ENCODE measurements at places on chromosomes 6 and 20.

GRCh38 chr6:82022614-82023129 is 224.9 kb downstream of the IBTK start:
- no peak for DNase-seq

DNA sequence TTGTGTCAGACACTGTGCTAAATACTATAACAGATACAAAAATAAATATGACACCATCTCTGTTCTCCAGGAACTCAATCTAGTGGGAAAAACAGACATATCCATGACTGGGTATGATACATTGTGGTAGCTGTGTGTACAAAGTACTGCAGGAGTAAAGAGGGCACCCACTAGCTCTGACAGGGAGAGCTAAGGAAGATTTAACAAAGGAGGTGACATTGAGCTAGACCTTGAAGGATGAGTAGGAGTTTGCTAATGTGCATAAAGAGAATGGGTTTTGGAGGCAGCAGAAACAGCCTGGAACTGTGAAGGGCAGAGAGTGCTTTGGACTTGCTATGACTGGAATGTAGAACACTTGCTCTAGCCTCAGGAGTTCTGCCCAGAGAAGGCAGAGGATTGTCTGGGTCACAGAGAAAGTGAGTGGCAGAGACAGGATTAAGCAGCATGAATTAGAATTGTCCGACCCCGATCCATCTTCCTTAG is 14.4 kb downstream of the MMP24 start:
- no peak for DNase-seq

DNA sequence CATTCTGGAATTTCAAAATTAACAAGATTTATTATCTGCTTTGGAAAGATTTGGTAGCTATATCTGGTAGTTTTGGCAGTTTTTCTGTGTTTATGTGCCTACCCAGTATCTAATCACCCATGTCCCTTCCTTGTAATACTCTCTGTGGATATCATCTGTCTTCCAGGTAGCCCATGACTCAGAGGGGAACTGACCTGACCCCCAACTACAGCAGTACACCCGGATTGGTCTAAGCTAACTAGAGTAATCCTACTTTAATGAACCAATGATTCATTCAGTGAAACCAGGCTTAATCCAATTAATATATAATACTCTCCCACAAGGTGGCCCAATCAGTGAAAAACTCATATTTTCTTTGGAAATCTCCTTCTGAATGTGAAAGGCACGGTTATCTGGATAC is 295.3 kb upstream of the SULF2 start:
- DNase-seq, result no peak

DNA sequence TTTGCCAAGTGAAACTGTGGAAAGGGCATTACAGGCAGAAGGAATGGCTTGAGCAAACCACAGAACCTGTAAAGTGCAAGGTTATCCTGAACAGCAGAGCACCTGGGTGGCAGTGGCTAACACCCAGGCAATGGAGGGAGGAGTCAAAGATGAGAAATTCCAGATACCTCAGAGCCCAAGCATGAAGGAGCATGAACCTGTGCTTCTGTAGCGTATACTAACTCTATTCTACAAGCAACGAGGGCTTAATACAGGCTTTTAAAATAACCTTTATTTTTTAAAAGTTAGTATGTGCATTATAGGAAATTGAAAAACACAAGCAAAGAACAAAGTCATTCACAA is 77.0 kb downstream of the CNBD2 start:
- no peak for DNase-seq

- DNase-seq, result no peak
These were observed 865 bp upstream of the DAAM2 start for GRCh38 chr6:39791311-39791710.

- DNase-seq, result no peak
These were observed 7.2 kb downstream of the ADGRF1 start for GRCh38 chr6:47034926-47035325.

GRCh38 chr20:13333036-13333435 is 112.0 kb downstream of the ISM1 start:
- no peak for DNase-seq

GRCh38 chr6:166333172-166333995 is 9.0 kb downstream of the SFT2D1 start:
- DNase-seq, result no peak

DNA sequence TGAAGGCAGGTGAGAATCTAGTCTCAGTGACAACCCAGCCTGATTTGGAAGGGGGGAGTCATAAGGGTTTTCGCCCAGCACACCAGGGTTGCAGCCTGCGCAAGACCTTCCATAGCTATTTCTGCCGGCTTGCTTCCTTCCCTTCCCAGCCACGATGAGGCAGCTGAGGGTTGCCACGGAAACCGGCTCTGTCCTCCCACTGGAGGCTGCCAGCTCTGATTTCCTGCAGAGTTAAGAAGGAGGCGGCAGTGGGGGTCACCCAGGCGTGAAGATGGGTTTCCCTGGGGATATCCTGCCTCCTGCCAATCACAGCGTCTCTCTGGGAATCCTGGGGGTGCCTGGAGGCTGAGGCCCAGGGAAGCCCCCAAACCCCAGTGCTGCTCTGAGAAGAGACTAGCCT is 23.1 kb upstream of the KCNB1 start:
- DNase-seq, result no peak

DNA sequence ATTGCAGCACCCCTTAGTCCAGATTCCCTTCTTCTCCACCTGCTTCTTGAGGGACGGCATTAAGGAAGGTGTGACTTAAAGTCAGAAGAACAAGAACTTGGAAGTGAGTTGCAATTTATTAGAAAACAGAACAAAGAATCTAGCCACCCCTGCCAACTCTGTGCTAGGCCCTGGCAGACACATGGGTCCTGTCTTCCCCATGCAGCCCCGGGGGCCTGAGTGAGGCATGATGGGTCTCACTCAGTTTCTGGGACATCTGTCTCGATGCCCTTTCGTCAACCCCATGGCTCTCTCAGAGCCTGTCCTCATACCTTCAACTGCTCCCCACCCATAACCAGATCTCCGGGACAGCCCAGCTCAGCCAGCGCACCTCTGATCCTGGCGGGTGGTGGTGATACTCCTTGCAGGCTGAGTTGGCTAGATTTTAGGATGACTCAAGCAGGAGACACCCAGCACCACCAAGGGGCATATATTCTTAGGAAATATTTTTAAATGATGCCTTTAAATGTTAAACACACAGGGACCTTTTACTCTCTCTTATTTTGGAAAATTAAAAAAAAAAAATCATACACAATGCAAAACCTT is 143.2 kb upstream of the RNF24 start:
- no peak for DNase-seq

DNA sequence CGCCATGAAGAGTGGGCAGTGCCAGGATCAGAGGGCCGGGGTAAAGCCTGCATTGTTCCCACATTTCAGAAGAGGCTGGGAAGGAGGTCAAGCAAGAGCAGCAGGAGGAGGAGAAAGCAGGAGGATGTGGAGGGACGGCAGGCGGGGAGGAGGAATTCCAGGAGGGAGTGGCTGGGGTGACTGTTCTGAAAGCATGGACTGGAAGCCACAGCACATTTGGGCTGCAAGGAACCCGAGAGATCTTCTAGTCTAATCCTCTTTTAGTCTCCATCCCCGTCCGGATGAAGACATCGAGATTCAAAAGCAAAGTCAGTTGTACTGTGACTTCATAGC is 76.9 kb downstream of the FAM50B start:
- DNase-seq, result no peak

DNA sequence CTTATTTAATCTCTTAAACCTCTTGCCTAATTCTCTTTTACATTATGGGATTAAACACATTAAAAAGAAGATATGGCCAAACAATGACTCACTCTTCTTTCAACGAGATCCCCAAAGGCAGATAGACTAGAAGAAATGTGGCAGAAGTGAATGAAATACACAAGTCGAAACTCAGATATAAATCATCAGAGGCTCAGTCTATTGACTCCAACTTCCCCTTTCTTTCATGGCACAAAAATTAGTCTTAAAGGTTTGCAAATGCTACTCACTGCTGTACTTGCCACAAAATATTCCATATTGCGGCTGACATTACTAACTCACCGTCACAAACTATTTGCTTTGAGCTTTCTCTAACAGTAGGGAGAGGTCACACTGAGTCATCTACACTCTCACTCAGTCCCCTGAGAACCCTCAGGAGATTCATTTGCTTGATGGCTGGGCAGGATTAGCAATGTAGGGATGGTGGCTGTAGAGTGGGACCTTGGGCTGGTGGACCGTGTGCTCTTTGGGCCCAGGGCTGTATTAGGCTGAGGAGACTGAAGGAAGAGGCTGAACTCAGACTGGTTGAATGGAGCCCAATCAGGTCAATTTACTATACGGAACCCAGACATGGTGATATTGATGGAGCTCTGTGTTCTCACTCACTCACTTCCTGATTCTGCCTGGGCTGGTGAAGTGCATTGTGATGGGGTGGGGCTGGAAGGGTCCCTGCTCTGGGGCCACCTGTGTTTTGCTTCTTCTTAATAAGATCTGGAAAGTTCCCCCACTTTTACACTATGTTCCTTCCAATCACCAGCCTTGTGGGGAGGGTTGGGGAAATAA is 42.8 kb upstream of the UBR2 start:
- DNase-seq, result no peak

DNA sequence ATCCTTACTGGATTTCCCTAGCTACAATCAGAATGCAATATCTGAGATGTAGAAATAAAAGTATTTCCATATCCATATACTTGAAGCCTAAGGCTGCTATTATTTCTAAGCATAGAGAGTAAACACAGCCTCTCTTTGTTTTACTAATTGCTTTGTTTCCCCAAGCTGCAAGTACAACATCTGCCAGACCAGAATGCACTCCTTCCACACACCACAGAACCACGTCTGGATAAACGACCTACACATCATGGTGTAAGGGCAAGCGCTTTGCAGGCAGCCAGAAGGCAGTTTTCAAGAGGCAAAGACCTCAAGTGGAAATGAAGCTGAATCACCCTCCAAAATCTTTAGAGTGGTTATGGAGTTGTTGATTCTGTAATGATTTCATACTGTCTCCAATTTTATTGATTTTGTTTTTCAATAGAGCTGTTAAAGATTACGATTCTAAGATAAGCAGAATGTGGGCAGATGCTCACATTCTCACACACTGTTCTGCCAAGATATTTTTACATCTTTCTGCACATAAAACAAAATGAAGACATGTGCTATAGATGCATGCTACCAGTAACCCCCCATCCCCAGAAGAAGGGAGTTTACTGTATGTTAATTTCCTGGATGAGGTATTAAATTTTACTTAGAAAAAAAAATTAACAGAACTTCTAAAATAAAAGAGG is 88.8 kb downstream of the THEMIS start:
- DNase-seq, result no peak

DNA sequence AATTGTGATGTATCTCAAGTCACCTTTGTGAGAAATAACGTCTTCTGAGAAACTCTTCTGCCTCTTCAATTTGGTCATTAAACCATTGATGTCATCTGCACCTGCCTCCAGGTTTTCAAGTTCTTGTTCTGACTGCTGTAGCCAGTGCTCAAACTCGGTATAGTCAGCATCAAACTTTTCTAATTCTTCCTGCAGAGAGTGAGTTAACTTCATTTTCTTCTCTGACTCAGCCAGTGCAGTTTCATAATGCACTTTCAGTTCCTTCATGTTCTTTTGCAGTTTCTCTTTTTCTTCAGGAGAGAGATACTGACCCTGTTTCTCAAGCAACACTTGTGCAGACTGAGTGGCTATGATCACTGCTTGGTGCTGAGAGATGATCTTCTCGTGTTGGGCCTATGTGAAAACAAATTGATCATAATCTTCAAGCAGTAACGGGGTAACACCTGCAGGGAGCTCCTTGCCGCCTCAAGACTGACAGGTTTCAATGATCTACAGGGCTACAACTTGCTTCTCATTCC is 48.8 kb downstream of the DST start:
- peak; percentile 84 for DNase-seq

DNA sequence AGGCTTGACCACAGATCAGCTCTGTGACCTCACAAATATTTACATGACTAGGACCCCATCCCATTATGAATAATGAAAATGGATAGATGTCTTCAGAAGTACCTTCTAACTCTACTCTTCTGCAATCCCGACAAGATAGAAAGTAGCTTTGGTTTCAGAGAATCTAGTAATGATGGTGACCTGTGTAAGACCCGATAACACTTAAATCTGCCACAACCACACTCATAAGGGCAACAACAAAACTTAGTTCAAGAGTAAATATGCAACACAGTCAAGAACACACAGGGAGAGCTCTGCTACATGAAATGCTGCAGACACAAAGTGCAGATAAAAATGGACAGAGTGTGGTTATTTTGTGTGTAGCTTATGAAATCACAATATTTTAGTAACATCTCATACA is 9.6 kb downstream of the CHD6 start:
- no peak for DNase-seq
